ENCODE measurements at places on chromosomes 1 and 21.

DNA sequence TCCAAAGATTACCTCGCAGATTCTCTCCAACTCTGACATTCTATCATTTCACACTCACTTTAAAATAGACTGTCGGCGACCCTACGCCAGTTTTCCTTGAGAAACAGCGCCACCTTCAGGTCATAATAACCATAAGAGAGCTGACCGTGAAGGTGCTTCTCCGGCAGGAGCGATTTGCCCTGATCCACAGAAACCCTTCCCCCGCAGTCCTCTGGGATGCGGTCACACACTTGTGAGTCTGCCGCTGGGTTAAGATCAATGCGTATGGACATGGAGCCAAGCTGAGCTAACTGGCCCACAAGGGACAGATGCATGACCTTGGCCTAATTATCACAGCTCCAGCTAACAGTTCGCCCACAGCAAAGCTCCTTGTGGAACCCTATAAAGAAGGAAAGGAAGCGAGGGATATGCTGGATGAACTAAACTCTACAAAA is 32.8 kb upstream of the IFNAR2 start:
- DNase-seq: peak; percentile 79

- DNase-seq: no peak
Observed at GRCh38 chr1:239947801-239948200, 143.9 kb upstream of the FMN2 start.

DNA sequence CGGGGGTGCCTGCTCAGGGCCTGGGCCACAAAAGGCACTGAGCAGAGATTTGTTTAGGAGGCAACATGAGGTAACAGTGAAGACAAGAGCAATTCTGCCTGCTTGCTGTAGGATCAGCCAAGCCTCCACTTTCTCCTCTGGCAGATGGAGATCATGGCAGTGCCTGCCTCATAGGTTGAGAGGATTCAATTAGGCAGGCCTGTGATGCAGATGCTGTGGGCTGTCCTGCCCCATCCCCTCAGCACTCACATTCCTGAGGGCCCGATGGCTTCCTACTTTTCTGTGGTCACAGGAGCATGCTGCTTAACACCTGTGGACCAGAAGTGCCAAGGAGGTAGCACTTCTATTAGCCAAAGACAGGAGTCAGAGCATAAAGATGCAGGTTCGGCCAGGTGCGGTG is 1.2 kb upstream of the UBL4B start:
- no peak for DNase-seq

DNA sequence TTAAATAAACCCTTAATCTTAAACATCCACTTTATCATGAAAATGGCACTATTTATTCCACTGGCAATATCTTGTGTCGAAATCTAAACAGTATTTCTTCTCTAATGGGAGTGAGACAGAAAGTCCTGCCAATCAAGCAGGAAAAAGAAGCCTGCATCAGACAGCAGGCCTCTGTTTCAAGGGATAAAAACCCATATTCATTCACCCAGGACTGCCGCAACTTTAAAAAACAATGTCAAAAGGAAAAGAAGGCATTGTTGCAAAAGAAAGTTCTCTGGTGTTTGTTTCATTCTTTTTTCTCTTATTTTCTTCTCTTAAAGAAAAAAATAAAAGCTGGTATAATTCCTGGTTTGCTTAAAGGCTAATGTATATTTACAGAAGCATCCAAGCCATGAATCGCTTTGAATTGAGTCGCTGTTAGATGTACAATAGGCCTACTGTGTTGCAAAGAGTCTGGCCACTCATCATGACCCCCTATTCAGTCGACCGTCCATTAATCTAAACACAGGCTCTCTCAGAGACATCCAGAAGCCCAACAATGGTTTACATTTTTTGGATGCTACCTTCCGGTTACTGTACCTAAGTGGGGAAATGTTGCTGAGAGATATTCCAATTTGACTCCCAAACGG is 48.7 kb upstream of the ZC3H11B start:
- no peak for DNase-seq

GRCh38 chr1:94285031-94285654 is 47.8 kb upstream of the ARHGAP29 start:
- peak; percentile 53 for DNase-seq

- DNase-seq: no peak
Observed at GRCh38 chr1:107657356-107657755, 307.6 kb downstream of the VAV3 start.

DNA sequence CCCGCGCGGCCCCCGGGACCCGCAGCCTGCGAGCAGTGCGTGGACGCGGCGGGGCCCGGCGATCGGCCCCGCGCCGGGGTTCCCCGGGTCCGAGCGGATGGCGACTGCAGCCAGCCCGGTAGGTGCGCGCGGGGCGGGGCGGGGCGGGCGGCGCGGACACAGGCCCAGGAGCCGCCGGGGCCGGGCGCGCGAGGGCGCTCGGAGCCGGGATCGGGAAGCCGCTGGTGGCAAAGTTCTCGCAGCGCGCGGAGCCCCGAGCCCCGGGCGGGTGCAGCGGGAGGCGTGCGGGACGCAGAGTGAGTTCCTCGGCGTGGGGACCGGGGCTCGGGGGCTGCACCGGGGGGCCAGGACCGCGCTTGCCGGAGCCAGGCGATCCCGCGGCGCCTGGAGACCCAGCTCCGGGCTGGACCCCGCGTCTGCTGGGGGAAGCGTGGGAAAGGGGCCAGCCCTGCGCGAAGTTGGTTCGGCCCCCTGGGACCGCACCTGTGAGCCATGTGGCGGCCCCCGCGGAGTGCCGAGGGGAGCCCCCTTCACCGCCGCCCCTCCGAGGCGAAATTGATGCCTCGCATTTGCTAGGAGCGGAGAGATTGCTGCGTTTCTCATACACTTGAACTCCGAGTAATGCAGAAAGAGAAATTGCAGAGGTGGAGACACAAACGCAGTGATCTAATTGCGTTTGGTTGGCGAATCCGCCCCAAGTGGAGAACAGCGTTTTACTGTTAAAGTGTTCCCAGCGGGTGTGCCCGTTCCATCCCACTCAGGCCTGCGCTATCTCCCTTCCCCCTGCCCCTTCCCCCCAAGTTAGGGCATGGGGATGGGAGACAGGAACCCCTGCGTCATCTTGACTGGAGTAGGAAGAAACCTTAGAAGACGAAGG is 228.9 kb upstream of the TMEM51 start:
- DNase-seq: peak; percentile 80

GRCh38 chr21:29175408-29176134 is 45.1 kb downstream of the MAP3K7CL start:
- peak; percentile 36 for DNase-seq

GRCh38 chr21:31286621-31287020 is 57.4 kb downstream of the TIAM1 start:
- DNase-seq: no peak

GRCh38 chr1:165454091-165454610 is 9.2 kb upstream of the RXRG start:
- no peak for DNase-seq

DNA sequence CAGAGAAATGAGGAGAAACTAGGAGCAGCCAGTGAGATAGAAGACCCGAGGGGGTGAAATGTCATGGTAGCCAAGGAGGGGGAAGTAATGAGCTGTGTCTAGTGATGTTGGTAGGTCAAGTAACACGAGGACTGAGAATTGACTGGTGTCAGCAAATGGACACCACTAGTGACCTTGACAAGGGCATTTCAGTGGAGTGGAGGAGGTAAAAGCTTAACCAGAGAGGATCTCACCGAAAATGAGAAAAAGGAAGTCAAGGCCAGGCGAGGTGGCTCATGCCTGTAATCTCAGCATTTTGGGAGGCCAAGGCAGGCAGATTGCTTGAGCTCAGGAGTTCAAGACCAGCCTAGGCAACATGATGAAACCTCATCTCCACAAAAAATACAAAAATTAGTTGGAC is 3.0 kb upstream of the ZYG11B start:
- no peak for DNase-seq

- no peak for DNase-seq
Observed at GRCh38 chr1:54229281-54229891, 29.4 kb downstream of the MRPL37 start.

DNA sequence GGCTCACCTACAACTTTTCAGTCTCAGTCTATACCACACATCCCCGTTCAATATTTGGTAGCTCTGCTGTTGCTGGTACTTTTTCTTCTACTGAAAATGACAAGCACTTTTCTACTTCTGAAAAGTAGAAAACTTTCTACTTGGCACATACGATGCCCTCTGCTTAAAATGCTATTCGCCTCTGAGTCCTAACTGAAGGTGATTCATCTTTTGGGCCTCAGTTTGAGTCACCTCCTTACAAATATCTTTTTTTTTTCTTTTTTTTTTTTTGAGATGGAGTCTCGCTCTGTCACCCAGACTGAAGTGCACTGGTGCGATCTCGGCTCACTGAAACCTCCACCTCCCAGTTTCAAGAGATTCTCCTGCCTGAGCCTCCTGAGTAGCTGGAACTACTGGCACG is 136.0 kb upstream of the CYYR1 start:
- DNase-seq: no peak

DNA sequence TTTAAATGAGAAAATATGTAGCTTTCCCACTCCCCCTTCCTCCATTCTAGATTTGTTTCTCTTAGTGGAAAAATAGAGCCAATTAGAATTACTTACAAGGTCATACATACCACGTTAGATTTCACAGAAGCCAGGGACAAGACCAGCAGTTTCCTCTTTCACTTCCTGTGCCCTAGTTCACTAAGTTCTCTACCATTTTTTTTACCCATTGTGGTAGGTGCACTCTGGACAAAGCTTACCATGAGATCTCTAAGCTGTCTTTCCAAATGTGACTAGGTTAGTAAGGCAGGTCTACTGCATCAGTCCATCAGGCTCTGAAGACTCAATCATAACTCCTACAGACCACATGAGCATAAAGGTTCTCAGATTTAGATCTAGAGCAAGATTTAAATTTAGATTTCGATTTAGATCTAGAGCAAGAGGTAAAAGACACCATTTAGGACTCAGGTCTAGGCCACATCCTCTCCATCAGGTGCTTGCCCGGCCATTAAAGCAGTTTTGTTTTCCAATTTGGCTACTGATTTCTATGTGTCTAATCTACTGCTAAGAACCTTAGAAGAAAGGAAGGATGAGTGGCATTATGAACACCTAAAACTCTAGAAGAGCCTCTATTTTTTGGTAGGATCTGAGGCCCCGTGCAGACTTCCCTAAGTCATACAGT is 235.3 kb downstream of the FAF1 start:
- DNase-seq: no peak

- no peak for DNase-seq
Observed at GRCh38 chr1:19629357-19629756, 14.8 kb upstream of the NBL1 start.

GRCh38 chr1:46456411-46456963 is 33.1 kb upstream of the DMBX1 start:
- no peak for DNase-seq

- no peak for DNase-seq
Observed at GRCh38 chr1:233045588-233045987, 95.2 kb downstream of the NTPCR start.

DNA sequence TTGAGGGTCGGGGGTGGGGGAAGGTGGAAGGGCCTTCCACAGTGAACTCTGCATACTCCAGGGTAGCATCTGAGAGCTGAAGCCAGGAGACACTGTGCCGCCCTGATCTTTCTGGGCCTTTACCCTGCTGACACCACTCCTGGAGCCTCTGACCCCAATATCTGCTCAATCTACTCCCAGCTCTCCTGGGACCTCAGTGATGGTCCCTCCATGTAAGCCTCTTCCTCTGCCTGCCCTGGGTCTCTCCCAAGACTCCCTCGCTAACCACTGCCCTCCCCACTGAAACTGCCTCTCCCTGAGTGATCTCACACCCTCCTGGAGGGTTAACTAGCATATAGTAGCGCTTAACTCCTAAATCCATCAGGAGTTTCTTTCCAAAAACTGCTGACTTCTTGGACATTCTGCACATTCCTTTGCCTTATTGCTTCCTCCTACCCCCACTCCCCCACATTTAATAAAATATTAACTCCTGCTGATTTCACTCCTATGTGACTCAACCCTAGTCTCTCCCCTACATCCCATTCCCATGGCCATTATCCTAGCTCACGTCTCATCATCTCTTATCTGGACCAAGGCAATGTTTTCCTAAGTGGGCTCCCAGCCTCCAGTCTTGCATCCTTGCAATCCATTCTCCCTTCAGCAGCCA is 145.6 kb downstream of the HMGB4 start:
- no peak for DNase-seq

GRCh38 chr1:226325178-226325577 is 16.2 kb upstream of the LIN9 start:
- DNase-seq: no peak

DNA sequence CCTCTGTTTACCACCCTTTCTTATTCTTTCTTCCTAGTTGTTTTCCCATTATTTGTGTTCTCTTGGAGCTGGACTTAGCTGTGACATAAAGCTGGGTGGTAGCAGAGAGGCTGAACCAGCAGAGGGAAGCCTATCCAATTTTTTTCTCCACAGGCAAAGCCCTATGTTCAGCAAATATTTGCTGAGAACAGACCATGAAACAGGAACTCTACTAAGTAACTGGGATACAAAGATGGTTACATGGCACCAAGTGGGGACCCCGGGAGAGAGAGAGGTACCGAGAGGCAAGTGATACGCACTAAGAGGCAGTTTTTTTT is 6.6 kb downstream of the CFAP141 start:
- DNase-seq: no peak

DNA sequence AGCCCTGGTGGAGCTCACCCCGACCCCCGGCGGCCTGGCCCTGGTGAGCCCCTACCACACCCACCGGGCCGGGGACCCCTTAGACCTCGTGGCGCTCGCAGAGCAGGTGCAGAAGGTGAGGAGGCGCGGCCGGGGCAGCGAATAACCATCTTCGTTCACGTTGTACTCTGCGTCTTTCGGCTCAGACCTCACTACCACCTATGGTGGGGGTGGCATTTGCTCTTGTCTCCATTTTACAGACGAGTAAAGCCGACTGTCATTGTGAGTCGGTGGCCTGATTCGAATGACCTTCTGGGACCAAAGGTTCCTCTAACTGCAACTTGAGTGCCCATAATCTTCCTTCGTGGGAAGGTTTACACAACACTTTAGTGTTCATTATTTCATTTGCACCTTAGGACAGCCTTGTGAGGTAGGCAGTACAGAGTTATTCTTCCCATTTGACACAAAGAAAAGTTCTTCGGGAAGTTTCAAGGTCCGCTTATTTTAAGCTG is 506 bp downstream of the C1orf50 start:
- DNase-seq: peak; percentile 39

DNA sequence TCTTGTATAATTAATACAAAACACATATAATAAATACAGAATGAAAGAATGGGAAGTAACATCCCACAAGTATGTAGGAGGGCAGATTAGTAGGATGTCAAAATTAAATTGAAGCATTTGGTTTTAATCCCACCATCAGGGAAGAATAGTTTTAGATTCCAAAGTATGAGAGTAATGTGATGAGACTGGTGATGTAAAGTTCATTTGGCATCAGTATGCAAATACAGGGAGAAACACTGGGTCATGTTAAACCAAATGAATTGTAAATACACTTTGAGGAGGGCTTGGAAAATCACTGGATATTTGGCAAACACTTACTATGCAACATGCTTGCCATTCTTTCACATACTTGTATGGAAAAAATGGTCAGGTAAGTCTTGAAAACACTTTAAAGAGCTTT is 358.8 kb downstream of the DPYD start:
- DNase-seq: no peak

Data from small intestine (tissue), 16 donors.